Fibroblast of skin of abdomen (primary cell): ENCODE measurements at places on chromosomes 2 and 18.
A peak's percentile ranks its signal among the peaks of the same experiment; 100 is the strongest.

- DNase-seq: no peak
Measured at GRCh38 chr18:50628533-50628905, 68.6 kb downstream of the MAPK4 start.

- DNase-seq: no peak
Measured at GRCh38 chr18:57856557-57857280, 53.6 kb upstream of the ATP8B1 start.

- peak; percentile 94 for DNase-seq
Measured at GRCh38 chr2:237227592-237228280, 142.0 kb downstream of the COPS8 start.

GRCh38 chr2:158922601-158923000 is 45.8 kb upstream of the TANC1 start:
- DNase-seq: peak; percentile 35

GRCh38 chr18:42274488-42275137 is 319.6 kb downstream of the PIK3C3 start:
- DNase-seq: peak; percentile 38

- no peak for DNase-seq
Measured at GRCh38 chr2:55052129-55053061, 2.1 kb upstream of the RTN4 start.

DNA sequence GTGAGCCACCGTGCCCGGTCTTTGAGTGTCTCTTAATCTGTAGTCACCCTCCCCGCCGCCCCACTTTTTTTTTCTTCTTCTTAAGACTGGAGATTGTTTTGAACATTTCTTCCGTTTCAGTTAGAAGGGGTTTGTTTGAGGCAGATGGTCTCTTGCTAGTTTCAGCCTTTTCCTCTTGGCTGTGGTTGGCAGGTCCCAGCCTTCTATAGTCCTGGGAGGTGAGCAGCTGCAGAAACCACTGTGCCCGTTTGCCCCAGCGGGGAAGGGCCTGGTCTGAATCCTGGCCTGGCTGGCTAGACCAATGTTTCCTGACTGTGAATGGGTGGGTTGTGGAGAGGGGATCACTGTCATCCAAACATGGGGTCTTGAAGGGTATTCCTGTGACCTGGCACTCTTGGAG is 30.1 kb upstream of the MCFD2 start:
- DNase-seq: no peak

- DNase-seq: peak; percentile 69
Measured at GRCh38 chr2:85421260-85422071, 3.0 kb downstream of the SH2D6 start.

DNA sequence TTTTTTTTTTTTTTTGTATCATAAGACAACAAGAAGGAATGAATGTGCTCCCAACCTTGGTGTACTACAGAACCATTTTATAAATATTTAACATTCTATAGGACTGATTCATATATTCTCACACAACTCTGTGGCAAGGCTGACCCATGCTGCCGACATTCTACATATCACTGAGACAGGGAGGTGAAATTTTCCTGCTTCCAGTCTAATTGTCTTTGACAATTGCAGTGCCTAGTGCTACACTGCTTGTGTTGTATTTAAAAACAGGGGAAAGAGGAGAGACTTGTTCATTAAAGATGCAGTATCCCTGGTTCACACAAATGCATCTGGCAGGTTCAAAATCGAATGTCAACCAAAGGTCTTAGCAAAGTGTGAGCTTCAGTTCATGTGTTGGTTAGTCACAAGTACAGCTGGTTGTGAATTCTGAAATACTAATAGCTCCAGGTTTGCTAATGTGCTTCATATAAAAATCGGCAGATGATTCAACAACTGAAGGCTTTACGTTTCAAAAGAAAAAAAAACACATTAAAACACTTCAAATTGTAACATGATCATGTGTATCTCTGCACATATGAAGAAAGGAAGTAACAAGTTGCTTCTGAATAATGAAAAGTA is 130.8 kb downstream of the FIGN start:
- DNase-seq: peak; percentile 88

DNA sequence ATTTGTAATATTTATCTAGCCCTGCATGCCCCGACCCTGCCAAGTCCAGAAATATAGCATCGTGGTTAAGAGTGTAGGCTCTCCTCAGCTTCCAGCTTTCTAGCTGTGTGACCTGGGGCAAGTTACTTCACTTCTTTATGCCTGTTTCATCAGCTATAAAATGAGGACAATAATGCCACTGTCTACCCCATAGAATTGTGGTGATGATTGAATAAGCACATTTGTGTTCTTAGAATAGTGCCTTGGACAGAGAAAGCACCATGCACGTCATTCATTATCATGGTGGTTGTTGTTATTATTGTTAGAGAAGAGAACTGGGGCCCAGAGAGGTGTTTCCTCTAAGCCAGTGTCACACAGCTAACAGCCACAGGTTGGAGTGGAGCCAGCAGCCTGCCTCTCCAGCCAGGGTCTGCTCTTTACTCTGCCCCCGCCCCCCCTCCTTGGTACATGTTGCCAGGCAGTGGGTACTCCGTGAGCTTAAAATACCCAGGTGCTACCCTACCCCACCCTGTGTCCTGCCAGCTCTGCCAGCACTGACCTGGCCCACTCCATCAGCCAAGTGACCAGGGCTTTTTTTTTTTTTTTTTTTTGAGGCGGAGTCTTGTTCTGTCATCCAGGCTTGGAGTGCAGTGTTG is 202.1 kb downstream of the CTIF start:
- DNase-seq: no peak

DNA sequence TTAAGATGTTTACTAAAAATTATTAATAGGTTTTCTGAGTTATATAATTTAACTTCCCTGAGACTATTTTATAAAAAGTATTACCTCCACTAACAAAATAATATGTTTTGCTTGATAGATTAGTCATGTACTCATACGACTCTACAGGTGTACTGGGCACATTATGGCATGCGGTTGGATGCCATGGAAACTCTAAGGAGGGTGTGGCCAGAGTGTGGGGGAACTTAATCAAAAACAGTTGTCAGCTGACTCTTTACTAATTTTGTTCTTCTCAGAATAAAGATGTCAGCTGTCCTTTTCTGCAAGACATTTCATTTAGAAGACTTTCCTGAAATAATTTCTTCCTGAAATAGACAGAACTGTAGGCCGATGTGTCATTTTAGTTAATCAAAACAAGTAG is 228.3 kb upstream of the SIX3 start:
- no peak for DNase-seq

DNA sequence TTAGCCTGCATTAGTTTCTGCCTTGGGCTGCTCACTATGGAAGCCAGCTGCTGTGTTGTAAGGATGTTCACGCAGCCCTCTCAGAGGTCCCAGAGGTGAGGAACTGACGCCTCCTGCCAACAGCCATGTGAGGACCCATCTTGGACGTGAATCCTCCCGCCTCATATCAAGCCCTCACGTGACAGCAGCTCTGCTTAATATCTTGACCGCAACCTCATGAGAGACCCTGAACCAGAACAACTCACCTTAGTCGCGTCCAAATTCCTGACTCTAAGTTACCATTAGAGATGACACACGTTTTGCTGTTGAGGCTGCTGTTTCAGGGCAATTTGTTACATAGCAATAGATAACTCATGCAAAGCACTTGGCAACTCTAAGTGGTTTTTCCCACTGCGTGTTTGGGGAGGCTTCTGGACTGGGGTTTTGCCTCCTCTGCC is 97.7 kb downstream of the TMEM17 start:
- DNase-seq: no peak

GRCh38 chr2:230137902-230138539 is 69.3 kb upstream of the SLC16A14 start:
- peak; percentile 4 for DNase-seq

DNA sequence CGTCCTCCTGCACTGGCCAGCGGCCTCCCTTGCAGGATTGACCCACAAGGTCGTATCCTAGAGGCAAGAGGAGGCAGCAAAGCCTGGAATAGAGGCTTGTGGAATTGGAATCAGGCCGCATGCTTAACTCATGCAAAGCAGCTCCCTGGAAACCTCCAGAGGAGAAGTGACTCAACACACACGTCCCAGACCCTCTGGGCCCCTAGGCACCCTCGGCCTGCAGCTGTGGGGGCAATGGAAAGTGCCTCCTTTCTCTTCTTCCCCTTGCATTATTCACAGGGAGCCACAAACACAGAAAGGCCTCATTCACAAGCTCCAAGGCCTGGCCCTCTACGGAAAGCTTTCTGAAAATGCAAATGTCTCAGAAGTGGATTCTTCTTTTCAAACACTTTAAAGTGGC is 19.6 kb downstream of the SPATA3 start:
- no peak for DNase-seq

DNA sequence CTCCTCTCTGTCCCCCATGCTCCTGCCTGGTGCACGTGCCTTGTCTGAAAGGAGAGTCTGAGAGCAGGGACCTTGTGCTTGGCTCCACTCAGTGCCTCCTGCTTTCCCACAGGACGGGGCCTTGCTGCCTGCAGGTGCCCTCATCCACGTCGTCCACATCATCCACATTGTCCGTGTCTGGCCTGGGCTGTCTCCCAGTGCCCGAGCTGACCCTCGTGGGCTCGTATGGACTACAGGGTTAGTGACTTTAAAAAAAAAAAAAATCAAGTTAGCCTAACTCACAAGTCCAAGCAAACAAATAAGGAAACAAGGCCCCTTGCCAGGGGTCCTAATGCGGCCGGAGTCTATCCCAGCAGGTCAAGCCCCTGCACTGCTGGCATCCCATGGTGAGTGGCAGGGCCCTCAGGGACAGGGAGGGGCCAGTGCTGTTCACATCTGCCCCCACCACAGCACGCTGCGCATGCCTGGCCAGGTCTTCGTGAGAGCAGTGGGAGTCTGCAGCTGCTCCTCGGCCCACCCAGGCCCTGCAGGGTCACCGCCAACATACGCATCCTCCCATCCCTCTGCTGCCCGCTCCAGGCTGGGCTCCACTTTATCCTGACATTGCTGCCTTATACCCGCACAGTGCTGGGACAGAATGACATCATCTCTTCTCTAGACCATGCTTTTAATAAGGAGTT is 232.6 kb downstream of the NDUFA10 start:
- no peak for DNase-seq

DNA sequence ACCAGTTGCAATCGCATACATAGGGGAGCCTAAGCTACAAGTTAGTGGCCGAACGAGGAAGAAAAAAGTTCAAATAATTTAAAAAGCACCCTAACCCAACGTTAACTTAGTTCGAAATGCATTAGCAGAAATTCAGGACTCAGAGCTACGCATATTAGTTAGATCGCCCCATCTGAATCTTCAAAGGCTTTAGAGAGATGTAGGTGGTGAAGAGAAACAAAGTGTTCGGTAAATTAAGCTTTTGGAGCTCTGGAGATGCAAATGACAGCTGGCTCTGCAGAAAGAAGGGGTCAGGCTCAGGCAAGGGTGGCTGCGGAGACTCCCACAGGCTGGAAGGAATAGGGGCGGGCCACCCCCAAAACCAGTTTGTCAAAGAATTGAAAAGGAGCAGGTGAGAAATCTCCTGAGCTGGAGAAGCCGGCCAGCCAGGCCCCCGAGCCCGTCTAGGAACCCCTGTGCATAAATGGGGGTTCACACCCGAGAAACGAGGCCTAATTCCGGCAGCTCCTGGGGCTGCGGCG is 621 bp downstream of the TXNL1 start:
- no peak for DNase-seq

DNA sequence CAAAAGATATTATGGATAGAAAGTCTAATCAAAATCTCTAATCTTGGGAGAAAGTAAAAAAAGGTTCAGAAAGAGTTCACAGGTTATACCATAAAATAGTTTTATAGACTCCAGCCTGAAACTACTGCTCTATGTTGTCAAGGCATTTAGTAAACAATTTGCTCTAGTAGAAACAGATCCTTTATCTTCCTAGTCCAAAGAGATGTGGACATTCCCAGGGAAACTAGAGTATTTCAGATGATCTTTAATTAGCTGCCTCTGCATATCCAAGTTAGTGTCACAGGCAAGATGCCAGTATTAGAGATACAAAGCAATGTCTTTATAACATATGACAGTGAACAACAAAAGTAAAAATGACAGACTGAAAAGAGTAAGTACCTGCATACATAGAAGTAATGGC is 708.6 kb downstream of the CCDC85A start:
- no peak for DNase-seq

DNA sequence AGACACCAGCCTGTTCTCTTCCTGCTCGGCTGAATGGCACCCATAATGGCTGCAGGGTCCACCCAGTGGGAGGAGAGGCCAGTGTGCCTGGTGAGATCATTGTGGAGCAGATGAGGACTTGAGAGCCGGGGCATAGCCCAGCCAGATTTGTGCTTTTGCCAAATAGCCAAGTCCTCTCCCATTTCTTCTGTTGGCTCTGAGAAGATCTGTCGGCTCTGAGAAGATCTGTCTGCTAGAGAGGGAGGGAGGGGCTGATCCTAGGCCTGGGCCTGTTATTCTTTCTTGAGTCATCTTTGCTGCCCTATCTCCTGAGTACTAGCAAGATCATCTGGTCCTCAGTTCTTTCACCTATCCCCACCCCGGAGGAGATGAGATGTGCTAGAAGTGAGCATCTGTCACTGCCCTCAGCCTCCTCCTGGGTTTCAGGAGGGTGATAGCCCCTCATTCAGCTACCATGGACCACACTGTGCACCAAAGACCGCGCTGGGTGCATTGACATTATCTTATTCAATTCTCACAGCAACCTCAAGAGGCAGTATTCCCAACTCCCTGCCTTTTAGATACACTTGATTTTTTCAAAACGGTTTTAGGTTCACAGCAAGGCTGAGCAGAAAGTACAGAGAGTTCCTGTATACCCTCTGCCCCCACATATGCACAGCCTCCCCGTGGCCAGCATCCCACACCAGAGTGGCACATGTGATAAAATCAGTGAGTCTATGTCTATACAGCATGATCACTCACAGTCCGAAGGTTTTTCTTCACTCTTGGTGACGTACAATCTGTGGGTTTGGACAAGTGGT is 98.6 kb downstream of the CAPN13 start:
- DNase-seq: peak; percentile 23

DNA sequence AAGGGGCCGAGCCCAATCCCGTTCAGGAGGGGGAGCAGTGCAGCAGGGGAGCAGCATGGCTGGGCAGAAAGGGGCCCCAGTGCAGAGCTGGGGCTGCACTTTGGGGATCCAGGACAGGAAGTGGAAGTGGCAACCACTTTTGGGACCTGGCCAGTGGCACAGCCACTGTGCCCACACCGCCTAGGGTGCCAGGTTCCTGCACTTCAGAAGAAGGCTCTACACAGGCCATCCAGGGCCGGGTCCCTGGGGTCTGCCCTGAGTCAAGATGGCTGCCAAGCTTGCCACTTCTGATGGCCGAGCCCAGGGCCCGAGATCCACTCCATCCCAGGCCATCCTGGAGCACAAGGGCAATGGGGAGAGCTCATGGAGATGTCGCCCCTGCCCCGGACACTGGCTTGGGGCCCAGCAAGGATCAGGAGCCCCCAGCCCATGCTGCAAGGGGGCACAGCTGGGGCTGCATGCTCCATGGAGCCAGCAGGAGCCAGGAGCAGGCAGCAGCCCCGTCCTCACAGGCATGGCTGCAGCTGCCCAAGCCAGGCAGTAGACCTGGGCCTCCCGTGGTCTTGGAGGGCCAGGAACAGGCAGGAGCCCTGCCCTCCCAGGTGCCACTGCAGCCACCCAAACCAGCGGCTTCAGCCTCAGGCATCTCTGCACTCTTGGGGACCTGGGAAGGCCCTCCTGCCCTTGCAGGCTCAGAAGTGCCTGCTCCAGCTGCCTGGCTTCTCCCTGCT is 35.0 kb upstream of the ID2 start:
- no peak for DNase-seq
